AG09309 (cell line): ENCODE measurements at places on chromosomes 13 and 19.
A peak's percentile ranks its signal among the peaks of the same experiment; 100 is the strongest.

DNA sequence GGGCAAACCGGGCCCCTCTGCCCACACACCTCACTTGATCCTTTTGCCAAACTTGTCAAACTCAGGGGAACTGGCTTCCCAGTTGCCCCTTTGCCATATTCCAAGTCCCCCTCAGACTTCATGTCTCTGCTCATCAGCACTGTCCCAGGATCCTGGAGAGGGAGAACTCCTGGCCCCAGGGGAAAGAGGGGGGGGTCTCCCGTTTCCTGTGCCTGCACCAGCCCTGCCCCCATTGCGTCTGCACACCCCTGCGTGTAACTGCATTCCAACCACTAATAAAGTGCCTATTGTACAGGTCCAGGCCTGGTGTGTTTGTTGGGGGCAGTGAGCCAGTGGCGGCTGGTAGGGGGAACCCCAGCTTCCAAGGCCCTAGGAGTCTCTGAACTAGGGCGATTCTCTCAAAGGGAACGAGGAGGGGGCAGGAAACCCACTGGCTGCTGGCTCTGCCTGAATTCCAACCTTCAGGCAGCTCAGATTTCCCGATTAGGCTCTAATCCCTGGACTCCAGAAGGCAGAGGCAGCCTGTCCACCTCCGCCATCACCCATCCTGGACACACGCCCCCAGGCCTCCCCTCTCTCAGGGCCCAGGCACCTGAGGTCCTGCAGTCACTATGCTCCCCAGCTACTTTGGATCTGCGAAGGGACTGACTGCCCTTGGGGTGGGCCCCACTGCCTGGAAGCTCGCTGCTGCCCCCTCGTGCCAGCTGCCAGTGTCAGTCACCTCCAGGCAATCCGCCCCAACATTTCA, 9.7 kb upstream of the ILF3 start:
- peak; percentile 25 for DNase-seq

- DNase-seq, result no peak
These were observed 534.1 kb downstream of the PCDH17 start for GRCh38 chr13:58165617-58166016.

DNA sequence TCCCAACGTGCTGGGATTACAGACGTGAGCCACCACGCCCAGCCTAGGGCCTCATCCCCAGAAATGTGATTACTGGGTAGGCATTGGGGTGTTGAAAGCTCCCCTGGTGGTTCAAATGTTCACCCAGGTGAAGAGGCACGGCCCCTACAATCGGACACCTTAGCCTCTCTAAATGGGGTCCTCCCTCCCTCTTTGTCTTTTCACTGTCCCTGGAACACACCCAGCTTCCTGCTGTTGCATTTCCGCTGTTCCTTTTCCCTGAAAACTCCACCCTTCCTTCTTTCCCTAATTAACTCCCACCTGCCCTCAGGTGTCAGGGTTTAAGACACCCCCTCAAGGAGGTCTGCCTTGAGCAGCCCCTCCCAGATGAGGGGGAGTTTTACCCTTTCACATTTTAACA, 3.6 kb upstream of the PRODH2 start:
- no peak for DNase-seq

- no peak for DNase-seq
These were observed 8.4 kb upstream of the VSTM2B start for GRCh38 chr19:29517412-29517811.

GRCh38 chr19:2234996-2235380, 1.1 kb downstream of the PLEKHJ1 start:
- DNase-seq, result no peak

DNA sequence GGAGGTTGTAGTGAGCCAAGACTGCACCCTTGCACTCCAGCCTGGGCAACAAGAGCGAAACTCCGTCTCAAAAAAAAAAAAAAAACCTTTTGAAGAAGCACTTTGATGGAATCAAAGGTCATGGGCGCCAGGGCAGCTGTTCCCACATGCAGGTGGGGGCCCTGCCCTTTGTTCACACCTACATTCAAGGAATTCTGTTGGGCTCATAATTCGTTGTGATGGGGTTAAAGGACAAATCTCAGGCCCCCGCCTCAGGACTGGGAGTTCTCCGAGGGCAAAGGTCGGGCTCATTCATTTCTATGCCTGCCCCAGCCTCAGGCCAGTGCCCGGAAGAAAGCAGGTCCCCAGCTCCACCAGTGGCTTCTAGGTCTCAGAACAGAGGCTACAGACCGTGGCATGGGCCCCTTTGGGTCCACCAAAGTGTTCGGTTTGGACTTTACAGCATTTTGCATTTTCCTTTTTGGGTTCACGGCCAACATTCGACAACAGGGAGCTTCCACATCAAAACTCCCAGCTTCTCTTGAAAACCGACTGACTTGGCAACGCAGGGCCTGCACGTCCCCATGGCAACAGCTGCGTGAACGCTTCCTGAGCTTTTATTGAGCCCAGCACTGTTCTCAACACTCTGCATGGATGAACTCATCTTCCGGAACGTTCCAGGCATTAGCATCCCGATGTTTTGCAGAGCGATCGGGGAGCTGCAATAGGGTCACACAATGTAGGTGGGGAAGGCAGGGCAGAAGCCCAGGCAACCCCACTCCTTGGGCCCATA, 10.1 kb upstream of the GTF2F1 start:
- no peak for DNase-seq

DNA sequence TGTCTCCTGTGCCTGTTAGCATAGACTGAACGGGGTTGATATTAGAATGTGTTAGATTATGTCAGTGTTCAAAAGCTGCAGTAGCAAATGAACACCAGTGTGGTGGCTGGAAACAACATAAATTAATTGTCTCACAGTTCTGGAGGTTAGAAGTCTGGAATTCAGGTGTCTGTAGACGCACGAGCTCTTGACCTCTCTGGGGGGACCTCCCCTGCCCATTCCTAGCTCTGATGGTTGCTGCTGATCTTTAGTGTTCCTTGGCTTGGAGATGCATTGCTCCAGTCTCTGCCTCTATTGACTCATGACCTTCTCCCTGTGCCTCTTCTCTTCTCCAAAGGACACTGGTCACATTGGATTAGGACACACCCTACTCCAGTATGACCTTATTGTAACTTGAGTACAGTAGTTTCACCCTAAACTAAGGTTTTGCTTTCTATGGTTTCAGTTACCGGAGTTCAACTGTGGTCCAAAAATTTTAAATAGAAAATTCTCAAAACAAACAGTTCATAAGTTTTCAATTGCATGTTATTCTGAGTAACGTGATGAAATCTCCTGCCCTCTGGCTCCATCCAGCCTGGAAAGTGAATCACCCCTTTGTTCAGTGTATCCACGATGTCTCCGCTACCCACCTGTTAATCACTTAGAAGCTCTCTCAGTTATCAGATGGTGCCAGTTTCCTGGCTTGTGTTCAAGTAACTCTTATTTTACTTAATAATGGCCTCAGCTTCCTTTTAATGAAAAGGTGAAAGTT, 273.2 kb downstream of the MYO16 start:
- DNase-seq, result no peak

DNA sequence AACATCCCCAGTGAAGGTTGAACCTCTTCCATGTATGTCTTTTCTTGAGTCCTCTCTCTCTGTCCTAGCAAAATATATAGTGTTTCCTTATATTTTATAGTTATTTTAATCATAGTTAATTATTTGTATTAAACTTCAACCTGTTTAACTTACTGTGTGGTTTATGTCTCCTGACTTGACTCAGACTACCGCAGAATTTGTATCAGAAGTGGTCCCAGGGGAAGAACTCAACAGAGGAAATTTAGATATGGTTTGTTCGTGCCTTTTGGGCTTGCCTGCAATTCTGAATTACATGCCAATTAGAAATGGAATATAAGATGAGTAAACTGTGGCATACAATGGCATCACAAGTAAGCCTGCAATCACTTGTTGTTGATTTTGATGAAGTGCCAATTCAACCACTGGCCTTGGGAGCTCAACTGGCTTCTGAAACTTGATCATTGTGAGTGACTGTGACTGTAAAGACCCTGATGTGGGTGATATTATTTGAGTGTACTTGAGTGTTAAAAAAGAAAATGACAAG, 1459.5 kb upstream of the PCDH20 start:
- no peak for DNase-seq

DNA sequence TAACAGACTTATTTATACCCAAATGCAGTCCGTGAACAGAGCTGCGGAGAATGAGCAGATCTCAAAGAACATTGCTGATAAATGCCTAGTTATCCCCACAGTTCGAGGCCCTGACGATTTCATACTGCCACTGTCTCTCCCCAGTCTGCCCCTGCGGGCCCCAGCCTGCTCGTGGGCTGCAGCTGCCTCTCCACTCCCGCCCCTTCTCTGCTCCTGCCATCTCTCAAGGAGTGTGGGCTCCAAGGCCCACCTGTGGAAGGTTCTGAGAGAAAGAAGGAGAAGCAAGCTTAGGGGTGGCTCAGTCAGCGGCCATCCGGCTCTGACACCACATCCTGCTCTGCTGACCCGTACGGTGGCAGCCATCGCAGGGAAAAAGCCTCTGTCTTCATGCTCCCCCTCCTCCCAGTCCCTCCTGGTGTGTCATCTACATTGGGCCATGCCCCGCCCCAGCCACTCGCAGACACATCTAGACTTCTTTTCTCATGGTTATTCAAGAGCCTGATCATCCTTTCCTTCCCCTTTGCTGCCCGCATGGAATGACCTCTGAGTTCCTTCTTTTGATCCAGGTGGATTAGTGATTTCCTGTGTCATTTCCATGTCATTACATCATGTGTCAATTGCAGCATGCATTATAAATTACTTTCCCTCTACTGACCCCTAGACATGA, 52.0 kb downstream of the EPS15L1 start:
- DNase-seq, result no peak

DNA sequence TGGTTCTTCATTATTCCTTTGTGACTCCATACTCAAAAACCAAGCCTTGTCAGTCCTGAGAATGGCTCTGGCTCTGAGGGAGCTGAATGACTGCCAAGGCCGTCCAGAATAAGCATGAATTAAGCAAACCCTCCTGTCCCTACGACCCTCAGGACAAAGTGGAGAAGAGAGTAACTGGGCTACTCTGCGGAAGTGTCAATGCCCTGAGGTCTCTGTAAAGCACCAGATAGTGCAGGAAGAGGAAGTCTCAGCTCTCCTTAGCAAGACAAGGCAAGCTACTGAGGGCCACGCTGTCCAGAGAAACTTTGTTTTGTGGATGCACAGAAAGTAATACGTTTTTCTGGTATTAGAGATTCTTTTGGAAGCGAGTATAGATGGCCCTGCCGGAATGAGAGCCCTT, 94.1 kb downstream of the RNASEH2B start:
- DNase-seq, result no peak

DNA sequence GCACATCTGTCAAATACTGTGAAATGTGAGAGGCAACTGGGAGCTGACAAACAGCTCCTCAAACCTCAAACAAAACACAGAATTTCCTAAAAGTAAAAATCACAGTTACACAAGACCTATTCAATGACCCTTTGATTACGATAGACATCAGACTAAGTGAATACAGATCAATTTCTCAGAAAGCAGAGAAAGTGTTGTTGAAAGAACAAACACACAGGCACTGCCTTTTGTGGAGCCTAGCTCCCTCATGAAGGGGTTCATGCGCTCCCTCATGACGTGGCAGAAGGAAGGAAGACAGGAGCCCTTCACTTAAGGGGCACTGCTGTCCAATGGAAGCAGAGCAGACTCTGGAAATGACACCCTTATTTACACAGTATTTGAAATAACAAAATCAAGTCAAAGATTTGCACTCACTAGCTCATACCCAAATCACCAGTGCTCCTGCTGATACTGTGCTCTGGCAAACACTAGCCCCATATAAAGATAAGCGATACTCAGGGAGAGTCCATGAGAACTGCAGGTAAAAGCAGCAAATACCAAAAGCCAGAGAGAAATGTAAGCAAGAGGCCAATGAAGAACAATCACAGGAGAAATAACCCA, 144.9 kb downstream of the KLF12 start:
- no peak for DNase-seq

GRCh38 chr19:46132508-46133100, 8.1 kb upstream of the IGFL3 start:
- no peak for DNase-seq

DNA sequence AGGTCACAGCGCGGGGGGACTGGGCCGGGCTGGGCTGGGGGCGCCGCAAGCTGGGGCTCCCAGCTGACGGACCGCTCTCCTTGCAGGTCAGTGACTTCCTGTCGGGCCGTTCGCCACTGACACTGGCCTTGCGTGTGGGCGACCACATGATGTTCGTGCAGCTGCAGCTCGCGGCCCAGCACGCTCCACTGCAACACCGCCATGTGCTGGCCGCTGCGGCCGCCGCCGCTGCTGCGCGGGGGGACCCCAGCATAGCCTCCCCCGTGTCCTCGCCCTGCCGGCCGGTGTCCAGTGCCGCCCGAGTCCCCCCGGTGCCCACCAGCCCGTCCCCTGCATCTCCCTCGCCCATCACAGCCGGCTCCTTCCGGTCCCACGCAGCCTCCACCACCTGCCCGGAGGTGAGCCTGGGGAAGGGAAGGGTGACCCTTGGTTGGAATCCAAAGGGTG, 5.7 kb downstream of the MIDN start:
- no peak for DNase-seq

- DNase-seq, result no peak
These were observed 57.8 kb downstream of the MBNL2 start for GRCh38 chr13:97279913-97280312.

DNA sequence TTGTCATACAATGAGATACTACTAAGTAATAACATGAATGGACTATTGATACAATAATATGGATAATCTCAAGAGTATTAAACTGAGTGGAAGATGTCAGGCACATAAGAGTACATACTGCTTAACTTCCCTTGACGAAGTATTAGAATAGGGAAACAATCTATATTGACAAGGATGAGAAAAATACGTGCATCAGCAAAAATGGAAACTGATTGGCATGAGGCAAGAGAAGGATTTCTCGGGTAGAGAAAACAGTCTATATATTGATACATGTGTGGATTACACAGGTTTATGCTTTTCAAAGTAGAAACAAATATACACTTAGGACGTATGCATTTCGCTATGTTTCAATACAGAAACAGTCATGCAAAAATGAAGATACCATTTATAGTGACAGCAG, 57.4 kb downstream of the PRR20E start:
- no peak for DNase-seq

DNA sequence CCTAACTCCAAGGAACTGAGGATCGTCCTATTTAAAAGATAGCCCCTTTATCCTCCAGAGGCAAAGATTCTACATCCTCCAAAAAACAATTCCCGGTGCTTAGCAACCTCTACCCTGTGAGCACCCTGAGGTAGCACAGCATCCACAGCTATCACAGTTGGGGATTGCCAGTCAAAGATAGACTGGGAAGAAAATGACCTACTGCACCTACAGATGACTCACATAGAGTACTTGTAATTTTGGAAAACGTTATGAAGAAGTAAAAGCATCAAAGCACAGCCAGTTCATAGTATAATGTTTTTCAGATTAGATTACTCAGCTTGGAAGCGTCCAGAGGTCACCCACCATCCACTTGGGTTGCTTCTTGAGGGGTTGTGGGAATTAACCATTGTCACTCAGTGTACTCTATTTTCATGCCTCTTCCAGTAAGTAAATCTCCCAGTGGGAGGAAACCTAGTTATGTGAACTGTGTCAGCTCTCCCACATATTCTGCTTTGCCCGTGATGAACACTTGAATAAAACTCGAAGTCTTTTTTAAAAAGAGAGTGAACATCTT, 8.9 kb upstream of the FAM124A start:
- no peak for DNase-seq

DNA sequence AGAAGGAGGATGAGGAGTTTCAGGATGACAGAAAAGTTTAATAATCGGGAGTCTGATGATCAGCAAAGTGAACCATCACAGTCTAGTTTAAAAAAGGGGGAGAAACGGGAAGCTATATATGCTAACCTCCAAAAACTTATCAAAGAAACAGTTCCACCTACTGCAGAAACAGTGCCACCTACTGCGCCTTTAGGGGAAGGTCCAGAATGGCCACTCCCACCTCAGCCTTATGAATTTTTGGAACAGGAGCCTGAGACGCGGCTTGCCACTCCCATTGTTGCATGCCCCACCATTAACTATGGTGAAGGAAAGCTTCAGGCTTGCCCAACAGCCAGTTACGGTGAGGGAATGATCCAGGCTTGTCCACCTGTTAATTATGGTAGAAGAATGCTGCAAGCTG, 929.0 kb downstream of the SLITRK6 start:
- DNase-seq, result no peak
